Fibroblast of upper back skin (primary cell): ENCODE measurements at places on chromosomes 3 and 15.

- no peak for DNase-seq
These were observed 8.6 kb upstream of the TCAIM start for GRCh38 chr3:44329946-44330345.

- DNase-seq = no peak
These were observed 2.6 kb upstream of the WDR6 start for GRCh38 chr3:49004352-49005302.

GRCh38 chr3:15983232-15983631 is 185.5 kb upstream of the ANKRD28 start:
- peak; percentile 61 for DNase-seq

DNA sequence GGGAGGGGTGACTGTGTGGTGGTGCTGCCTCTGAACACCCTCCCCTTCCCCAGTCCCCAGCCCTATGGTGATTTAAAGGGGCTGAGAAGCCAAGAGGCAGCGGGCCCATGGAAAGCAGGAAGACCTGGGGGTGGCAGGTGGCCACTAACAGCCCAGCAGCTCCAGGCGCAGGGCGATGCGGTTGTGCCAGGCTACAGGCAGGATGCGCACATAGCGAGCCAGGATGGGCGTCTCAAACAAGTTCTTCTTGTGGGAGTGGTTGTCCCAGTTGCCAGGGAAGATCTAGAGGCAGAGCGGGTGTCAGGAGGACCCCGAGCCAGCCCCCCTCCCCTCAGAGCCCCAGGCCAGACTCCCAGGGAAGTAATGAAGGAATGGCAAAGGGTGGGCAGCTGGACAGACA is 3.9 kb upstream of the HAPLN3 start:
- no peak for DNase-seq

GRCh38 chr3:122555275-122556071 is 8.6 kb downstream of the PARP9 start:
- peak; percentile 47 for DNase-seq

DNA sequence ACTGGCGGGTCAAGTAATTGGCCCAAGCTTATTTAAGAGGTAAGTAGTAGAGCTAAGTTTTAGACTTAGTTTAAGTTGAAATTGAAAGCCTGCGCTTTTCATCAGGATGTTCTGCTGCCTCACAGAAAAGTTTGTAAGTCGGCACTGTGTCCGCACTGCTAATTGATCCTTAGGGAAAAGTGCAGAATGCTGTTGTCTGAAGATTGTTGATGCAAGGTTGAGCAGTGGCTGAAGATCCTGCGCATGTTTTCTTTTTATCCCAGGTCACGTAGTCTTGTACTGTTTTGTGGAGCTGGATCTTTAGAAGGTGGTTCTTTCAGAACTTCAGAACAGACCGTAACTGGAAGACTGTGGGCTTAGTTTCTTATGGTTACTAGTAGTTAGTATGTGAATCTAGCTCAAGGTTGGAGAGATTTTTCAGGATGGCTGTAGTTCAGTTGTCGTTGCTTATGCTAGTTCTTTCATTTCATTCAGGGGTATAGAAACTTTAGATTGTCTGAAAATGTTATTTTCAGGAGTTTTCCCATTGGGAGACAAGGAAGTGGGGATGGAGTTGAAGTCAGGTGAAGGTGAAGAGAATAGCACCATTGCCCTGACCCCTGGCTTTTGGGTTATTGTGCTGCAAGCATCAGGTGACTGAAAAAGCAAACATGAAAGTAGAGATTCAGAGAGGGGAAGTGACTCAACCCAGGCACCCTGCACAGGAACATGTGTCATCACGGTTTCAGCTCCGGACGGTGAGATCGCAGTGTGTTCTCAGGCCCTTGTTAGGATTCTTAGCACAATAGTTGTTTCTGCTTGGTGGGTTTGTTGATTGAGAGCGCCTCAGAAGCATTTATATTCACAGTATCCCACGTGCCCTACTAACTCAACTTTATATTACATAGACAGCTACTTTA is 32.8 kb downstream of the AKAP13 start:
- peak; percentile 71 for DNase-seq

- DNase-seq = peak; percentile 51
These were observed 16.6 kb downstream of the ST3GAL6 start for GRCh38 chr3:98779541-98780335.
